RPMI8226 (cell line): ENCODE measurements at places on chromosomes 5 and 9.

DNA sequence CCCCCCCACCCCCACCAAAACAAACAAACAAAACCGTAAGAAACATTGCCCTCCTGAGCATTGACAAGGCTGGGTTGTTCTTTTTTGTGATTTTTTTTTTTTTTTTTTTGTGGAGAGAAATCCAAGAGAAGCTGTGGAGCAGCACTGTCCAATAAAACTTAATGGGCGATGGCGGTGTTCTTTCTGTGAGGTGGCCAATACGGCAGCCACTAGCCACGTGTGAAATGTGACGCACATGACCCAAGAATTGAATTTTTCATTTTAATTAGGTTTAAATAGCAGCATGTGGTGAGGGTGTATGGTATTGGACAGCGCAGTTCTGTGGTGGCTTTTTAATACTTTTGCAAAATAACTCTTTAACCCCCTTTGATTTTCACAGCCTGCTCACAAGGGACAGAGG, 251.1 kb downstream of the PDZD2 start:
- DNase-seq: no peak

- DNase-seq: no peak
Measured at GRCh38 chr5:32023816-32024215, 150.3 kb downstream of the GOLPH3 start.

- DNase-seq: no peak
Measured at GRCh38 chr5:8814105-8814504, 731.8 kb downstream of the SEMA5A start.

GRCh38 chr5:162817364-162817763, 620.0 kb upstream of the CCNG1 start:
- no peak for DNase-seq

GRCh38 chr5:133432956-133433532, 179.3 kb downstream of the FSTL4 start:
- DNase-seq: no peak

DNA sequence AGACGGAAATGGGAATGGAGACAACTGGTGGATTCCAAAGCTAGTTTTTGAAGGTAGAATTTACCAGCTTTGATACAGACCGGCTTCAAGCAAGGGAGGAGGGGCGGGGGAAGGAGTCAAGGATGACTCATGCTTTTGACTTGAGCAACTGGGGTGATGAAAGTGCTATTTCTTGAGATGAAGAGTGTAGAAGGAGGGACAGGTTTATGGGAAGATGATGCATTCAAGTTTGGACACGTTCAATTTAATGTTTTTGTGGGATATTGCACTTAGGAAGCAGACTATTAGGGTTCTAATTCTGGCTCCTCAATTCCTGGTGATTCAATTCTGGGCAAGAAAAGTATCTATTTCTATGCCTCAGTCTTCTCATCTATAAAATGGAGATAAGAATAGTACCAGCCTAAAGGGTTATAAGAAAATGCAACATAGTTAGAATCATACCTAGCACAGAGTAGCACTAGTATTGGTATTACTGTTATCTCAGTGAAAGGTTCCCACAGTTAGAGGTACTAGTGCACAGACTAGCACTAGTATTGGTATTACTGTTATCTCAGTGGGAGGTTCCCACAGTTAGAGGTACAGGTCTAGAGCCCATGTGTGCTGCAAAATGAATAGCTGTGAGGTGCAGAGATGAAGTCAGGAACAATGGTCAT, 4.6 kb downstream of the NIPAL4 start:
- peak; percentile 23 for DNase-seq

- peak; percentile 51 for DNase-seq
Measured at GRCh38 chr5:140108093-140109017, 5.6 kb upstream of the PURA start.

- no peak for DNase-seq
Measured at GRCh38 chr9:137426018-137426681, 3.0 kb downstream of the NOXA1 start.

DNA sequence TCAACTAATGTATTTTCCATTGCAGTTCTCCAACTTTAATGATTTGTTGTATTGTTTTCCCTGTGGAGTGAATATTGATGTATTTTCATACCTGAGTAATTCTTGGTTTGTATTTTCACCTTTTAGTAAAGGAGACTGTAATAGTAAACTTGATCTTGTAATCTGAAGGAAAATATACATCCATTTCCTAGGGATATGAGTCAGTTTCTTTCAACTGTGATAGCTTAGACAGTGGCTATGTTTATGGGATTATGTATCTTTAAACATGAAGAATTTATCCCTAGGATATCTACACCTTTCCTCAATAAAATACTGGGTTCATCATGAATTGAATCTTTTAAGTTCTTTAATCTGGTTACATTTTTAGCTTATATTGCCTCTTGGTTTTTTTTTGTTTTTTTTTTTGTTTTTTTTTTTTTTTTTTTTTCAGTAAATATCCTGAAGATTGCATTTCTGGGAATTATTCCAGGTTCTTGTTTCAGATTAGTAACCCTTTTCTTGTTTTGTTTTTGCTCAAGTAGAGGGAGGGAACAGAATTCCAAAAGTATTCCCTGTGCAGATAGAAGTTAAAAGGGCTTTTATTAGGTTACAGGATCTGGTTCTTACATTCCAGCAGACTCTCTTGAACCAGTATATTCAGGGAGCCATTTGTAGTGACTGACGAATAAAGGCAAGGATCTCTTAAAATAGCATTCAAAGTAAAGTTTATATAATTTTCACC, 7.1 kb downstream of the WDR36 start:
- no peak for DNase-seq

DNA sequence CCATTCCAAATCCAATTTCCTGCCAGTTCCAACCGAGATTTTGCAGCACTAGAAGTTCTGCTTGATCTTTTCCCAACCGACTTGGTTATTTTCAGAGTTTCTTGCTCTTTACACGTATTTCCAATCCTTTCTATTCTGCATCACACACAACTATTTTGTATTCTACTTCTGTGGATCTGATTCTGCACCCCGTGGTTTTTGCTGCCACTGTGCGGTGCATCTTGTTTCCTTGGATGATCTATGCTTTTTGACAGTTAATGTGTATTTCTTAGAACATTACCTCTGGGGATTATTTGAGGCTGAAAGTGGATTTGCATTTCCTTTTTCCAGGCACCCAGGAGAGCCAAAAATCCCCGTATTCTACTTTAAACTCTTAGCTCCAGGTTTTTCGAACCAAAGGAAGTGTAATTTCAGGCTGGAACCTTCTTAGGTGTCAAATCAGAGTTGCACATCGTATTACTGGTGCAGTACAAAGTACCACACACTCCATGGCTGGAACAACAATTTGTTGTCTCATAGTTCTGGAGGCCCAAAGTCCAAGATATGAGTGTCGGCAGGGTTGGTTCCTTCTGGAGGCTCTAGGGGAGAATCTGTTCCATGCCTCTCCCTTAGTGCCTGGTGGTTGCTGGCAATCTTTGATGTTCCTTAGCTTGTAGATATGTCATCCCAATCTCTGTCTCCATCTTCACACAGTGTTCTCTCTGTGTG, 14.7 kb upstream of the SARDH start:
- DNase-seq: no peak

DNA sequence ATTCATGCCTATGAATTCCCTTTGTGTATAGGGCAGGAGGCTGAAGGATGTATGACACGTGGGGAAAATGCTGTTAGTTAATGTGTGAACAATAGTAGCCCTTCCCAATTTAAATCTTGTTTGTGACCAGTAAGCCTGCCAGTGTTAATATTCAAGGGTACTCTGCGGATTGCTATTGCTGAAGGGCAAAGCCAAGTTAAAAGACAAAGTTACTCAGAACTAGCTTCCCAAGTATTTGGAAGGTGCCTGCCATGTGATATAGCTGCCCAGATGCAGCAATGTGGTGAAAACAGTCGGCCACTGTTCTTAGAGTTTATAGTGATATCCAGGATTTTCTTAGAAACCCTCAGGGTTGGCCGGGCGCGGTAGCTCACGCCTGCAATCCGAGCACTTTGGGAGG, 34.6 kb downstream of the MARVELD2 start:
- no peak for DNase-seq

DNA sequence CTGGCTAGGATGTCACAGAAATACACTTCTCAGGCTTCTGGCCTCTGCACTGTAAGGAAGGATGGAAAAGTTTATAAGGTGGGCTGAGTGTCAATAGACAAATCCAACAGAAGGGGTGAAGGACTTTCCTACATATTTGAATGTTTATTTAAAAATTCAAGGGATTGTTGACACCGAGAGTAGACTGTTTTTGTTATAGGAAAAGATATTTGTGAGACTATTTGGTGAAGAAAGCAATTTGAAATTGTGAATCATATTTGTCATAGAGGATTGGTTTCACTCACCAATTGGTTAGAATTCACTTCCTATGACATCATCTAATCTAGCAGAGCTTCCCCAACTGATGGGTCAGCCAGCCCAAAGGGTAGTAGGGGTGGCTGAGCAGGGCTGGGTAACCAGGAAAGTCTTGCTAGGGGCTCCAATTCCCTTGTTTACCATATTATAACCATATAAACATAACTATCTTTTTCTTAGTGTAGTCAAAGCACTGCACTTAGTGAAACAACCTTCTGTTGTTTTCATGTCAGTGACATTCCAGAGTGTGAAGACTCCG, 14.9 kb upstream of the MEGF10 start:
- no peak for DNase-seq

- no peak for DNase-seq
Measured at GRCh38 chr5:177588413-177588909, 3.5 kb upstream of the TMED9 start.

- DNase-seq: peak; percentile 26
Measured at GRCh38 chr5:579211-579610, 32.9 kb upstream of the CEP72 start.

GRCh38 chr5:34001241-34001841, 6.5 kb downstream of the AMACR start:
- DNase-seq: no peak

DNA sequence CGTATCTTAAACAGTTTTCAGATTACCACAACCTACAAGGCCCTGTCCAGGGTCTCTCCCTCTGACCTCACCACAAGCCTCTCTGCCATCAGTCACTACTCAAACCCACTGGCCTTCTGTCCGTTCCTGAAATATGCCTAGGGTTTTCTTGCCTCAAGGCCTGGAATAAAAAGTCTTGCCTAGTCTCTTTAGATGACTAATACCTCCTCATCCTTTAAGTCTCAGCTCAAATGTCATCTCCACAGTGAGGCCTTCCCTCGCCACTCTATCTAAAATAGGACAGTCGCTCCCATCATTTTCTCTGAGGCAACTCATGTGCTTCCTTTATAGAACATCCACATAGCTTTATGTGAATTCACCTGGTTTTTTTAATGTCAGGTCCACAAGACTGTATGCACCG, 5.2 kb downstream of the DENND1A start:
- DNase-seq: no peak

DNA sequence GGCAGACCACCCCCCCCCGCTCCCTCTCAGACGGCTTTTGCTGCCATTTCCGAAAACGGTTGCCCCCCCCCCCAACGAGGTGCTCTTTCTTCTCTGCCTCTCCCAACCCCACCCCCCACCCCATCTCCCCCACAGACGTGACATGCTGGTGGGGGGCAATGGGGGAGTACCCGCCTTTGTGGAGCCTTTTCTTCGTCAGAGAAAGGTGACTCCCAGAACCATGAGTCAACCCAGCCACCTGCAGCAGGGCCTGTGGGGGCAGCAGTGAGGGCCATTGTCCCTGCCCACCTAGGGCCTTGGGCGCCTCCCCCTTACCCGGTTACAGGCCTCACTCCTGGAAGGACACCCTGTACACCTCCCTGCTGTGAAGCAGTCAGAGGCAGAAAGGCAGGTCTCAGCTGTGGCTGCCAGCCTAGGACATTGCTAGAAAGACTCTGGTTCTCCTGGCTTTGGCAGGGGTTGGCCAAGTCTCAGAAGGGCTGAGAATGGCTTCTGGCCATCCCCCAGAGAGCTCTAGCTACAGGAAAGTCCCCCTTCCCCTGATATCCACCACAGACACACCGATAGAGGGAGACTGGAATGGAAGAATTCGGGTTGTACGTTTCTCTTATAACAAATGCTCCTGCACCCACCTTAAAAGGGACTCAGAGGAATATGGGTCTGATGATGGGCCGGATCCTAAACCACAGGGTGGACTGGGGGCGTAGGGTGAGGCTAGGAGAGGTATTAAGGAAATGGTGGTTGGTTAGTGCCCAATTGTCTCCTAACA, 2.2 kb downstream of the DNAJB5 start:
- no peak for DNase-seq

DNA sequence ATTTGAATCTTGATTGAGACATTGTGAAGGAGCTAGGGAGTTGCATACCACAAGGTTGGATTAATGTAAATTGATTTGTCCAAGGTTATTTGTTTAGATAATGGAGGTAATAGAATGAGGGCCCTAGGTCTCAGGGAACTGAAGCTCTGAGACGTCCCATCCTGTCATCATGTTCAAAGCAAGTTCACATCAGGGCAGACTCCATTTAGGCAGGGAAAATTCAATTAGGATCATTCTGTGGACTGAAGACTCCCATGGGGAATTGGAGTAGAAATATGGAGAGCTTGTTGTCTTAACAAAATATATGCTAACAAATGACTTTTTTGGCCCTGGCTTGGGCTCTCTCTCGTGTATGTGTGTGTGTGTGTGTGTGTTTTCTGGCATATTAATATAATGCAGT, 722.0 kb upstream of the ADAMTS16 start:
- no peak for DNase-seq

DNA sequence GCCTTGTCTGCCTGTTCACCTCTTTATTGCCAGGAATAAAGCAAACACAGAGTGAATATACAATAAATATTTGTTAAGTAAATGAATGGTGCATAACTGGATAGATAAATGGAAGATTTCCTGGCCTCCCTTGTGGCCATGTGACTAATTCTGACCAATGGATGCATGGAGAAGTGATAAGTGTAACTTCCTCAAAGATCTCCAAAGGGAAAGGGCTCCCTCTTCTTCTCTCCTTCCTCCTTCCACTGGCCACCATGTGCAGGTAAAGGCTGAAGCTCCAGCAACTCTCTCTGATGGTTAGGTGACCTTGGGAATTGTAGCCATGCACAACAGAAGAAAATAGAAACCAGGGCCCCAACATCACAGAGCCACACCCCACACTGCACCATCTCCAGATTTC, 174.4 kb downstream of the EBF1 start:
- no peak for DNase-seq

DNA sequence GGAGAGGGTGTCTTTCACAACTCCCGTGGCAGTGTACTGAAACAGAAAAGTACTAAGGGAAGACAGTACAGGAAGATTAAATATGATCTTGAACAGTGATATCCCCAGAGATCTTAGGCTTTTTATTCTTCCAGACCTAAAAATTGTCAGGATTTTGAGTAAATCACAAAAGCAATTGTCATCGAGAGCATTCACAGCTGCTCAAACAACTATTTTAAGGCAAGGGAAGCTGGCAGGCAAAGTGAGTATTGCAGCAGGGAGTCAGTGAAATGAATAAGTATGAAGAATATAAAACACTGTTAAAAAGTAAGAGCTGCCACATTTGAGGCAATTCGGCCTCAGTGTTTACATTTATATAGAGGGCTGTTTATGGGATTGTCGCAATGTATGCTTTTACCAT, 479.0 kb downstream of the CAAP1 start:
- DNase-seq: no peak

- no peak for DNase-seq
Measured at GRCh38 chr5:32357658-32358057, 44.9 kb upstream of the MTMR12 start.
